ENCODE measurements at places on chromosomes 2 and 18. TPM values are rescaled to one million over a fixed set of nuclear protein-coding genes. Genes with fewer than 3 reads are reported as not detected.

The CD302 gene
- 1.9 TPM for total RNA-seq

The FAP gene
- total RNA-seq = 1.3 TPM

The PLEKHM3 gene
- 68.9 TPM for total RNA-seq

The COPS9 gene
- 68.5 TPM for total RNA-seq

The MALL gene
- total RNA-seq = 1.3 TPM

The XDH gene
- total RNA-seq = under 0.01 TPM

The STPG4 gene
- total RNA-seq = 1.9 TPM

The SH3YL1 gene
- 166 TPM for total RNA-seq

The ECEL1 gene
- 0.63 TPM for total RNA-seq

The CREB1 gene
- total RNA-seq = 133 TPM

The SAG gene
- total RNA-seq = 0.63 TPM

The EPAS1 gene
- 12.2 TPM for total RNA-seq

The STARD6 gene
- total RNA-seq = not detected

The NEUROD1 gene
- 4.7 TPM for total RNA-seq

The TMEM163 gene
- 19.1 TPM for total RNA-seq

The TEKT4 gene
- total RNA-seq = not detected

The C2orf81 gene
- total RNA-seq = 1.6 TPM

The CRYGC gene
- total RNA-seq = not detected

The CYP27A1 gene
- 3.4 TPM for total RNA-seq

The CHRNG gene
- total RNA-seq = not detected

The HOXD3 gene
- total RNA-seq = not detected

The DGKD gene
- total RNA-seq = 63.5 TPM

All from parietal lobe (tissue), 2 donors.